ENCODE measurements at places on chromosomes 4 and X.
A peak's percentile ranks its signal among the peaks of the same experiment; 100 is the strongest.

DNA sequence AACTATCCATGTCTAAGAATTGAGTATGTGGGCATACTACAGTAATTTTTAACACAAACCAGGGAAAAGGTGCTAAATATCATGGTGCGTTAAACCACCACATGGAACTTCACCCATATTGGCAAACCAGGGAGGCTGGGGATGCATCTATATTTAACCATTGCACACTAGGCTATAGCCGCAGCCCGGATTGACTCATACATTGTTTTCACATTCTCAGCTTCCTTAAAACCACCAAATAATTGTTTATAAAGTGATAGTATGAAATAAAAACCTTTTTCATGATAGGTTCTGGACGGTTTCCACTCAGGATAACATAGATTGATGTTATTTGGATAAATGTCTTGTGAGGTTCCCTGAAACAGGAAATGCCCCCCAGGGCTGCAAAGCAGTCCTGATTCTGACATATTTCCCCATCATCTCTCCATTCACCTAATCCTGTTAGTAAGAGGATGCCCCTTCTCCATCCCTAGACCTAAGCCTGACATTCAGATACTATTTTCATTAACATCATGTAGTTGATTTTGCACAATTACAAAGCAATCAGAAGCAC lies 7.9 kb downstream of the COL25A1 start:
- DNase-seq = no peak

GRCh38 chr4:70624226-70624793 lies 4.2 kb upstream of the ENAM start:
- DNase-seq = no peak

- no peak for DNase-seq
Observed at GRCh38 chrX:7503251-7503650, 339.7 kb upstream of the VCX start.

- no peak for DNase-seq
Observed at GRCh38 chr4:110059556-110060191, 138.7 kb downstream of the ELOVL6 start.

DNA sequence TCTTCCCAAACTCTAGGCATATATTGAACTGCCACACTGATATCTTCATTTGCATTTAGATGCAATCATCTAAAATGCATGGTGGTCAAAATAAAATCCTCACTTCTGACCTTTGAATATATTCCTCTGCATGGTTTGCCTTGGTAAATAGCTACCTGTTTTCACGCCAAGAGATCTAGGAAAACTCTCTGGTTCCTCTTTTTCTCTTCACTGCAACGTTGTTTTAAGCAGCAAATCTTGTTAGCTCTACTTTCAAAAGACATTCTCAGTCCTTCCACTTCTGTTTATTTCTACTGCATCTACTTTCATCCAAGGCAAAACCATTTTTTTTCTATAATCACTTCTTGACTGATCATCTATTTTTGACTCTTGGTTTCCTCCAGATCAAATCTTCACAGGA lies 1001.6 kb upstream of the GRID2 start:
- DNase-seq = no peak

- DNase-seq = no peak
Observed at GRCh38 chr4:102787096-102787881, 26.5 kb upstream of the MANBA start.

DNA sequence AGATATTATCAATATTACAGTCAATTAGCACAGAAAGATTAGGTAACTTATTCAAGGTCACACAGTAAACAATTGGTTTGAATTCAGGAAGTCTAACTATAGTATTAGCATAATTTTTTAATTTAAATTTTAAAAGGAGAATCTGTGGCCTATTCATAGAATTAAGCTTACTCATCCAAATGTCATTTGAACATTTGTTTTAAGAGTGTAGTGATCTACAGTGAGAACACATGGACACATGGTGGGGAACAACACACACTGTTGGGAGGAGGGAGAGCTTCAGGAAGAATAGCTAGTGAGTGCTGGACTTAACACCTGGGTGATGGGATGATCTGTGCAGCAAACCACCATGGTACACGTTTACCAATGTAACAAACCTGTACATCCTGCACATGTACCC lies 48.3 kb downstream of the MEPE start:
- no peak for DNase-seq

- peak; percentile 14 for DNase-seq
Observed at GRCh38 chr4:76688619-76689144, 209.3 kb downstream of the SOWAHB start.

DNA sequence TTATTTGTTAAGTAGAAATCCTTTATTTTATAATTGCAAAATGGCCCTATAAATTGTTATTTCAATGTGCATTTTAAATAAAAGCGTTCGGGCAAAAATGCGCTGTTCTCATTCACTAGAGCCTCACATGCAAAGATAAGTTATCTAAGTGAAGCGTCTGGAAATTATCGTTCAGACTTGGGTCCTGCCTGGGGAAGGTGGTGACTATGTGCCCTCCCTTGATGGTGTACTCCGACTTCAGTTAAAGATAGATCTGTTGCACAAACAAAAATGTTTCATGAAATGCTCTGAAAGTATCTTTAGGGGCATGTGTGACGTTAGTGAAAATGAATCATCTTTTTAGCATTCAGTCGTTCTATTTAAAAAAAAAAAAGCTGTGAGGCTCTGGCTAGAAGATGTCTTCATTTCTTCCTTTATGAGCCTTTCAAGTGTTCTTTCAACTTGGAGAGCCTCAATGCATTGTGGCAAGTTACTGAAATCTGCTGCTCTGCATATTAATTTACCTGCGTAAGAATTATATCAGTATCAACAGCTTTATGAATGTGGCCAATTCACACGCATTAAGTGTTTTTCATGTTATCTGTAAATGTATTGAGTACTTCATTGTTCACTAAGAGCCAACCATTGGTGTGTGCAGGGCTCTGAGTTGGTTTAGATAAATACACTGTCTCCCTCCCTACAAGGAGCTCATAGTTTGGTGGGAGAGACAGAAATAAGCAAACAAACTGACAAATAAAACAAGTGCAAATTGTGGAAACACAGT lies 83.0 kb downstream of the AFF1 start:
- no peak for DNase-seq

DNA sequence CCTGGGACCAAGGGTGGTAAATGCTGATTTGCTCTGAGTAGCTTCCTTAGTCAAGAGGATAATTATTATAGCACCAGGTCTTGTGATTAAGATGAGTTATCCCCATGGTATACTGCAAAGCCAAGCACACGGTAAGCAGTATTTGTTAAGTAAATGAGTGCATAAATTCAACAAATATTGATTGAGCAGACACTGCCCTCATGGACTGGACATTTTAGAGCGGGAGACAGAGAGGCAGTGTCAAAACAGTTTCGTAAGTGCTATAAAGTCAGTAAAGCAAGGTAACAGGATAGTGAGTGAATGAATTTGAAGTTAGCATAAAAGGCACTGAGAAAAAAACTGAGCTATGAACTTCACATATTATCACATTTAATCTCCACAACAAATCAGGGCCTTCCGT lies 13.9 kb downstream of the PHF8 start:
- DNase-seq = no peak

GRCh38 chr4:153000076-153000420 lies 63.9 kb downstream of the FHDC1 start:
- no peak for DNase-seq

- DNase-seq = no peak
Observed at GRCh38 chrX:150018931-150019361, 80.7 kb upstream of the EOLA2 start.

DNA sequence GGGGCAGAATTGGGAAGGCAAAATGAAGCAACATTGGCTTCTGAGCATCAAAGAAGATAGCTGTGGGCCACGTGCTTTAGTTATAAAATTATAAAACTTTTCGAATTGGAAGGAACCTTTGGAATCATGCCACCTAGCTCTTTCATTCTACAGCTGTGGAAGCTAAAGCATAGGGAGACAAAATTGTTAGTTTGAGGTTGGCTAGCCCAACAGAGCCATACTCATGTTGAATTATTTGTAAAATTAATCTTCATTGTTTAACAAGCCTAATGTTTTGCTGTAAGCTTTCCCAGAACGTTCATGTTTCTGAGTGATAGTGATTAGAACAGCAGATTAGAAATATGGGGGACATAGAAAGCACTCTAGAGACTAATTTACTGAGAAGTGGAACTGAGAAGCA lies 35.9 kb downstream of the HHIP start:
- no peak for DNase-seq

DNA sequence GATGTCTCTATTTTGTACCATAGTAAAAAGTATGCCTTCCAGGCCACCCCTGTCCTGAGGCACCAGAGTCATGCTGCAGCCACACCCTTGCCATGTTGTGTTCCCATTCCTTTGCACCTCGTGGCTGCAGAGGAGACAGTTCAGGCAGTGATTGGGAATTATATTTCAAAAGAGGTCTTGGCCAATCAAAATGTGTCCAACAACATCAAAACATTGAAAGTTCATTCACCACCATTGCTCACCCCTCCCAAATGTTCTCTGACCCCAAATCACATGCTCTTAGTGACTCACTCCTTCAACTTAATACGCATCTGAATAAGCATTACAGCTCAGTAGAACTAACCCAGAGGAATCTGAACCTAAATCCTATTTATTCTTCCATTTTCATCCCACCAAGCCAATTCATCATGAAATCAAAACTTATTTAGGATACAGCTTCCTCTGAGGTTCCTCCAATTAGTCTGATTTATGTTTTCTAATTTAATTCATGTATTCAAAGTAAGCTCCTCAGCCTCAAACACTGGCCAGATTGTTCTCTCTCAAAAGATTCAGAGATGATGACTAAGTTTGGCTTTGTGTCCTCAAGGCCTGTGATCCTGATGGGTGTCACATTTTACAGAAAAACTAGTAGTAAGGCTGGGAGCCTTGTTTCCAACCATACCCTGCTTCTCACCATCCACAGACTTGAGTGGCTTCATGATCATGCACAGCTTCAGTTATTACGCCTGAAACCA lies 323.2 kb upstream of the INTU start:
- no peak for DNase-seq

GRCh38 chr4:113064244-113064643 lies 14.8 kb downstream of the ANK2 start:
- DNase-seq = no peak

DNA sequence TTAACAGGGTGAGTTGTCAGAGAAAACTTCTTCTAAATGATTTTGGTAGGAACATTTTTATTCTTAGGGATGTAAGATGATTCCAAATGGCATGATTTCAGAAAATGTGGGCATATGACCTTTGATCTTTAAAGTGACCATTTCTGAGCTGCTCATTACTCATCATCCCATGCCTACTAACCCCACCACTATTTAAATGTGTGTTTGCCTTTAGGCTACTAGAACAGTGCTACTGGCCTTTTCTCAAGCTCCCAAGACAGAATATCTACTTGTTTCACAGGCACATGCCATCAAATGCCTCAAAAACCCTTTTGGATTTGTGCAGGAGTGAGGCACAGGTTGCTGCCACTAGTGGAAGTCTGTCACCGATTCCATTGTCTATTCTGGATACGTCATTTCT lies 428.2 kb downstream of the ADAM29 start:
- DNase-seq = no peak

DNA sequence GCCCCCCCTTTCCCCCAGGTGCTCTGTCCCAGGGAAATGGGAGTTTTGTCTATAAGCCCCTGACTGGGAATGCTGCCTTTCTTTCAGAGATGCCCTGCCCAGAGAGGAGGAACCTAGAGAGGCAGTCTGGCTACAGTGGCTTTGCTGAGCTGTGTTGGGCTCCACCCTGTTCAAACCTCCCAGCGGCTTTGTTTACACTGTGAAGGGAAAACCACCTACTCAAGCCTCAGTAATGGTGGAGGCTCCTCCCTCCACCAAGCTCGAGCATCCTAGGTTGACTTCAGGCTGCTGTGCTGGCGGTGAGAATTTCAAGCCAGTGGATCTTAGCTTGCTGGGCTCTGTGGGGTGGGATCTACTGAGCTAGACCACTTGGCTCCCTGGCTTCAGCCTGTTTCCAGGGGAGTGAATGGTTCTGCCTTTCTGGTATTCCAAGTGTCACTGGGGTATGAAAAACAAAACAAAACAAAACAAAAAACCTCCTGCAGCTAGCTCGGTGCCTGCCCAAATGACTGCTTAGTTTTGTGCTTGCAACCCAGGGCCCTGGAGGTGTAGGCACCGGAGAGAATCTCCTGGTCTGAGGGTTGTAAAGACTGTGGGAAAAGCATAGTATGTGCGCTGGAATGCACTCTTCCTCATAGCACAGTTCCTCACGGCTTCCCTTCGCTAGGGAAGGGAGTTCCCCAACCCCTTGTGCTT lies 41.7 kb downstream of the ITM2A start:
- DNase-seq = peak; percentile 70

DNA sequence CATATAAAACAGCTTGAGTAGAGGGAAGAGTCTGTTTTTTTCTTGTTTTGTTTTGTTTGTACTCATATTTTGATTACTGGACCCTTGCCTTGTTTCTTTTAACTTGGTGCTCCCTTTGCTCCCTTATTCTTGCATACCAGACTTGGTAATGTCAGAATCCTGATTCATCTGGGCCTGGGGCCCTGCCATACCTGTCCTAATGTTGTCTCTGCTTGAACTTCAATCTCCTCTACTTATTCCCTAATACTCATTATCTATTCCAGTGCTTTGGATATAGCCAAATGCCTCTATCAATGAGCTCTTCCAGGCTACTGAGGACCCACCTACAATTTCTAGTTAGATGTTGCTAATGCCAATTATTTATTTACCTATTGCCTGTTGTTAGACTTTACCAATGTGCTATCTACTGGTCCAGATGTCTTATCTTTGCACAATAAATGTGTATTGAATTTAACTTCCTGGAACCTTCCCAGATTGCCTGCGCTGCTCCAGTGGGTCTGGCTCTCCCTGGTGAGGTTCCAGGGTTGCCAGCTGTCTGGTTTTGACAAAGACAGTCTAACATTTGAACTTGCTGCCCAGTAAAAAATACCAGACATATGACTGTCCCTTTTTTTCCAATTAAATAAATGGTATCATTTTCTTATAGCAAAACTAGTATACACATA lies 64.4 kb upstream of the ACSL4 start:
- no peak for DNase-seq

DNA sequence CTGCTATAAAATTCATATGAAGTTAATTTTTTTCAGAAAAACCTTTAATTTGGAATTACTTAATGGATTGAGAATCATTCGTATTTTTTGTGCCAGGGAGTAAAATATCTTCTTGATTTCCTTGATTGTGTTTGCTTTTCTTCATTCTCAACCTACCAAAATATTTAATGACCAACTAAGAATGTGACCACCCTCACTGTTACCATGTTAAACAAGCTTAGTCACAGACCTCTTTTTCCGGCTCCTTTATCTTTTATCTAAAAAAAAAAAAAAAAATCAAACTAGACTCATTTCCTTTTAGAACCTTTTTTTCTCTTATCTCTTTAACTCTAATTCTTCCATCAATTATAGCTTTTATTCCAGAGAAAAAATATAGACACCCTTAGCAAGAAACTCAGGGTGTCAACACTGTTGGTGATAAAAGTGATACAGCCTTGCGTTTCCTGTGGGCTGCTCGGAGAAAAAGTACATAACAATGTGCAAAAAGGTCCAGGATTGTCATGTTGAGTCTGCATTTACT lies 20.6 kb upstream of the HPGDS start:
- no peak for DNase-seq

DNA sequence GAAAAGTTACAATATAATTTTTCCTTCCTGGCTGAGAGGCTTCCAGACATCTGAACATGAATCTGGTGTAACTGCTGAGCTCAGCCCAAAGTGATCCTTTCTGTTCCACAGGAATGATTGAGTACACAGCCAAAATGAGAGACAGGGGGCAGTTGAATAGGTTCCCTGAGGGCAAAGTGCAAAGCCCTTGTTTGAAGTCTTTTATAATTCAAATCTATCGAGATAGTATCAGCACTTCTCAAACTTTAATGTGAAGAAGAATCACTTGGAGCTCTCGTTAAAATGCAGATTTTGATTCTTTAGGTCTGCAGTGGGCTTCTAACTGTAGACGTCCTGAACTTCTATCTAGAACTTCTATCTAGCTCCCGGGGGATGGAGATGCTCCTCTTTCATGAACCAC lies 54.4 kb upstream of the BMP2K start:
- no peak for DNase-seq

Data from natural killer cell (primary cell).